Left hindlimb (tissue), 1 donor: ENCODE measurements at places on chromosomes 3 and 15.

GRCh38 chr3:124858275-124858674, 28.9 kb downstream of the ITGB5 start:
- no peak for DNase-seq

DNA sequence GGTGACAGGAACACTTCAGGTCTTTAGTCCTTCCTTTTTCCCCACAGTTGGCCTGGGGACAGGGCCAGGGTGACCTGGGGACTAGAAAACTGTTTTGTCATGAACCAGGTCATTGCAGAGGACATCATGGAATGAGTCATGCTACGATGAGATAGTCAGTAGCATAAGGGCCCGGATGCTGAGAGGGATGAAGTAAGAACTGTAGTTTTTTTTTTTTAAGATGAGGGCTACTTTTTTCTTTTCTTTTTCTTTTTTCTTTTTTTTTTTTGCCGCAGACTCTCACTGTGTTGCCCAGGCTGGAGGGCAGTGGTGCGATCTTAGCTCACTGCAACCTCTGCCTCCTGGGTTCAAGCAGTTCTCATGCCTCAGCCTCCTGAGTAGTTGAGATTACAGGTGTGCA, 8.0 kb downstream of the MAP2K5 start:
- DNase-seq: no peak

GRCh38 chr3:84993956-84994355, 35.2 kb downstream of the CADM2 start:
- DNase-seq: no peak

GRCh38 chr3:39137991-39138803, 15.2 kb downstream of the CSRNP1 start:
- no peak for DNase-seq
